ENCODE measurements at places on chromosomes 1 and 21.

DNA sequence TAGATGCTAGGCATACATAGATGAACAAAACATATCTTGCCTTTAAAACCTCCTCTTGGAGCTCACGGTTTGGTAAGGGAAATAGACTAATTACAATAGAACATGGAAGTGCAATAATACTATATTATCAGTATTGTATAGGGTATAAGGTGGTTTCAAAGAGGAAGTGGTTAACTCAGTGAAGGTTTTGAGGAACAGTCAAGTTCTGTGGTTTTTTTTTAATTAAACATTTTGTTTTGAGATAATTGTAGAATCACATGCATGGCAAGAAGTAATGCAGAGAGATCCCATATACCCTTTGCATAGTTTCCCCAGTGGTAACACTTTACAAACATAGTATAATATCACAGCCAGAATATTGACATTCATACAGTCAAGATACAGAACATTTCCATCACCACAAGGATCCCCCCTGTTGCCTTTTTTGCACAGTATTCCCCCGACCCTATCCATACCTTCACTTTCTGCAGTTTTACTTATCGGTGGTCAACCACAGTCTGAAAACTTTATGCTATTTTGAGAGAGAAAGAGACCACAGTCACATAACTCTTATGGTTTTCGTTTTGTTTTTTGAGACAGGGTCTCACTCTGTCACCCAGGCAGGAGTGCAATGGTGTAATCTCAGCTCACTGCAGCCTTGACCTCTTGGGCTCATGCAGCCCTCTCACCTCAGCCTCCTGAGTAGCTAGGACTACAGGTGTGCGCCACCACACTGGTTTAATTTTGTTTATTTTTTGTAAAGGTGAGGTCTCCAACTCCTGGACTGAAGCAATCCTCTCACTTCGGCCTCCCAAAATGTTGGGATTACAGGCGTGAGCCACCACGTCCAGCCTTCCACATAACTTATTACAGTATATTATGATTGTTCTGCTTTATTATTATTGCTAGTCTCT, 60.5 kb upstream of the KIAA1614 start:
- no peak for DNase-seq

GRCh38 chr1:30770150-30770549, 12.6 kb upstream of the LAPTM5 start:
- no peak for DNase-seq

- no peak for DNase-seq
Measured at GRCh38 chr1:89762386-89762778, 58.5 kb upstream of the LRRC8D start.

GRCh38 chr1:157252473-157252872, 114.3 kb upstream of the ETV3 start:
- DNase-seq: no peak

- DNase-seq: no peak
Measured at GRCh38 chr1:14968251-14968851, 185.2 kb upstream of the TMEM51 start.

GRCh38 chr1:32111789-32112188, 3.9 kb downstream of the KPNA6 start:
- DNase-seq: no peak

GRCh38 chr1:200925831-200926230, 31.1 kb downstream of the INAVA start:
- DNase-seq: no peak

DNA sequence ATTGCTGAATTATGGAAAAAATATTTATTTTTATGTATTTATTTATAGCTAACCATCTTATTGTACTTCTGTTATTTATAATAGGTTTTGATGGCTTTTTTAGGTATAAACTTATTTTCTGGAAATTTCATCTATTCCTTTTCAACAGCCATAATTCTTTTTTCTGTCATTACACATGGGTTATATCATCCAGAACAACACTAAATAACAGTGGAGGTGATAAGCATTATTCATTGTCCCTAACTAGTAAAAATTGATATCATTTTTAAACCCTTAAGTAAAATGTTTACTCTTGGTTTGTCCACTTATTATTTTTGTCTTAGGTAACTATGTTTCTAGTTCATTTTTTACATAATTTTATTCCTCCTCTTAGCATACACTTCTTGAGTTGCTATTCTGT, 309.1 kb downstream of the USH2A start:
- DNase-seq: no peak

DNA sequence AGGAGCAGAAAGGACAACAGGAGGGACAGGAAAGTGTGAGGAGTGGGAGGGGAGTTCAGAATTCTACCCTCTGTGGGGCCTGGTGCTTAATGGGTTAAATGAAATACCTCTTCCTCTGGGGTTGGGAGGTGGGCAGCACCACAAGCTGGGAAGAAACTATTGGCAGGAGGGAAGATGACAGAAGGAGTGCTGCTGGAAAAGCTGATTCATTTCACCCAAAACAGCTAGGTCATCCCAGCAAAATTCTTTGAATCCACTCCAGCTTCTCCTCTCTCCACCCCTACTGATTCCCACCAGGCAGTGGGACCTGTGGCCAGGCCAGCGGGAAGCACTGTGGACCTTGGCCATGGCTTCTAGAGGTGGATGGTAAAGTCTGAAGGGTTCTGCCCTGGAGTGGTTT, 12.8 kb downstream of the BCAN start:
- no peak for DNase-seq

DNA sequence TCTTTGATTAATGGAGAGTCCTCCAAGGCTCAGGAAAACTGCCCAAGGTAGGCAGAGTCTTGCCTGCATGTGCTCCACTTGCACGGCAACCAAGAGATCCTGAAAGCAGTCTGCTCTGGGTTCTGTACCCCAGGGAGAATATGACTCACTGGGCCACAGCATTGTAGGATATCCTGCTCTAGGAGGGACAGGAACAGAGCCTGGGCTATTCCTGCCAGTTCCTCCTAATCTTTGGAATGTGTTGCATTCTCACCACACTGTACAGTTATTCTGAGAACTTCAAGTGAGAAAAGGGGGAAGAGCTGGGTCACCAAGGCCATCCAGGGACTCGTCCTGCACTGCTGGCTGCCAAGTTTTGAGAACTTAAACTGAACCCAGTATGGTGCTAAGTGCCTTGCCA, 278.5 kb downstream of the MATN1 start:
- DNase-seq: no peak

DNA sequence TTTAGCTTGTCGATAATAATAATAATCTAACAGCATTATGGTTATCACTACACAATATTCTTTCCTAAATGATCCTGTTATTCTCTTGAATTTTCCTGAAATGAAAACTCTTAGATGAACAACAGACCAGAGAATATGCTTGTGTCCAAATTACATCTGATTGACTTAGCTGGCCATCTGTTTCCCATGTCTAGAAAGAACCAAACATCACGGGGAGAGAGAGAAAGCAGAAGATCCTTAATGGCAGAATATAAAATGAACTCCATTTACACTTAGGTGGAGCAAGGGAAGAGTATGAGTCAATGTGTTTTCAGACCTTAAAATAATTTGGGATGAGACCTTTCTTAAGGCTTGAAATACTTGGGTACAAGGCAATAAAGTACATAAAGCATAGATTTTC, 162.2 kb downstream of the DSCAM start:
- no peak for DNase-seq

DNA sequence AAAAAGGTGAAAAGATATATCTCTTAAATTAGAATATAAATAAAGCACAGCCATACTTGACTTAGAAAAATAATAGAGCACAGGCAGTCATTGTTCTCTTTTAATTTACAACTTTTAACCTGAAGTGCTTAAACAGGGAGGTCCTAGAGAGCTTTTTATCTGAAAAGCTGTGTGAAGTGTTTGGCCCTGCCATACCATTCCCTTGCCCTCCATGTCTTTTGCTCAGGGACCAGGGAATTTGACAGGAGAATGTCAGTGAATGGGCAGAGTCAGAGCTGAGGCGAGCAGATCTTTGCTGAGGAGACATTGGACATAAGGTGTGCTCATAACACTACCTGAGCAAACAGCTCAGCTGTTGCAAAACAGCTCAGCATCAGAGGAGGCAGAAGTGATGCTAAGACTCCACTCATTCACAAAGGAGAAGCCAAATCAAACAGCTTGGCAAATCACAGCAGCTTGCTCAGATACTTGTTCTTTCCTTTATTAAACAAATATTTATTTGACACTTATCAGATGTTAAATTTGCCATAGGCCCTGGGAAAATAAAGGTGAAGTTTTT, 14.9 kb upstream of the MGST3 start:
- DNase-seq: no peak

DNA sequence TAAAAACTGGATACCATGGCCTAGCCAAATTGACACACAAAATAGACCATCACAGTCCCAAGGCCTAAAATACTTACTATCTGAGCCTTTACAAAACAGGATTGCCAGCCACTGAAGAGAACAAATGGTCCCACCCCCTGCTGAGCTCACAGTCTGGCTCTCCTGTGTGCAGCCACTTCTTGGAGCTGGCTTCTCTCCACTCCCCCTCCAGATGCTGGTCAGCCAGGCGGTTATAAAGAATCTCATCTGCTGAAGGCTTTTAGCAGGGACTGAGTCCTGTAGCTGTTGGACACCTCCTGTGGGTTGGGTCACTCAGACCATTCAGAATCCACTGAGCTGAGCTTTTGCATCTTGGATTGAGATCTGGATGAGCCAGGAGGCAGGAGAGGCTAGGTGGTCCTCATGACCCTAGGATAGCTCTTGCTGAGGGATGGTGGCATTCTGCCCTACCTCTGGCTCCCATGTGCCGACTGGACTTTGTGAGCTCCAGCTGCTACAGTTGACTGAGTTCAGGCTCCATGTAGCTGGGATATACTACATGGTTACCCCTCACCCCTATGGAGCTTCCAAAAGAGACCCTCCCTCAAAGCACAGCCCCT, 16.1 kb downstream of the OXCT2 start:
- no peak for DNase-seq

DNA sequence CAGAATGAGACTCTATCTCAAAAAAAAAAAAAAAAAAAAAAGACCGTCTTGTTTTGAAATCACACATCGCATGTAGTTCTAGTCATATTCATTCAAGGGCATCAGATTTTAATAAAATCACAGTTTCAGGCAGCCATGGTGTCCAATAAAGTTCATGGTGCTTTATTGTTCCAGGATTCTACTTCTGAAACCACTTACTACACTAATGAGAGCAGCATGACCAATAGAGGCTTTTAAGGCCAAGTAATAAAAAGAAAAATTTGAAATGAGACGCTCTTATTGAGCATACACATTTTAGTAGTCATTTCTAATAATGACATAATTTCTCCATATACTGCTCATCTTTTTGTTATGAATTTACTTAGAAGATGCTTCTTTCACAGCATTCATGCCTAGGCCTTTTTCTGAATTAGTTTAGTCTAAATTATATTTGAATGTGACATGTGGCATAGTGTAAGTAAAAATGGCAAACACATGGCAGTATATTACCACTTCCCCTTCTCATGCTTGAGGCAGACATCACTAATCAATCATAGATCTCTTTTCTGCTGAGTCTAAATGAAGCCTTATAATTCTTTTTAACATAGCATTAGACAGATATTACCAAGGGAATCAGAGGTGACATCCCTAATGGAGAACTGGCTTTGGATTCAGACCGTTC, 18.5 kb downstream of the NTMT2 start:
- no peak for DNase-seq

DNA sequence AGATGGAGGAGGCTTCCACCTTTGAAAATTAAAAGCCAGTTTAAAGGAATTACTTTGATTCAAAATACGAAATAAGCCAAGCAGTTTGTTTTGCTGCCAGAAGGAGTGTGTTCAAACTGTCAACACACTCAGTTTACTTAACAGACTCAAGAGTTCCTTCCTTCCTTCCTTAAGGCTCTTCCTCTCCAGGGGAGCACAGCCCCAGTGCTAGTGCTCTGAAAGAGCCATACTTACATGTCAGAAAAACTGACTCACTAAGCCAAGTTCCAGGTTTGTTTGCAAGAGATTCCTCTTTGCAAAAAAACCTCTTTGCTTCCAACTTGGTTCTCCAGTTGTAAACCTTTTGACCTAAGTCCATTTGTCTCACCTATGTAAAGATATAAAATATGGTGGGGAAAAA, 14.3 kb downstream of the SETD4 start:
- DNase-seq: no peak

GRCh38 chr1:118012515-118013124, 83.1 kb downstream of the WDR3 start:
- no peak for DNase-seq

- DNase-seq: no peak
Measured at GRCh38 chr1:63277195-63278192, 44.9 kb upstream of the FOXD3 start.

- DNase-seq: no peak
Measured at GRCh38 chr1:111887385-111887784, 102.1 kb downstream of the KCND3 start.

DNA sequence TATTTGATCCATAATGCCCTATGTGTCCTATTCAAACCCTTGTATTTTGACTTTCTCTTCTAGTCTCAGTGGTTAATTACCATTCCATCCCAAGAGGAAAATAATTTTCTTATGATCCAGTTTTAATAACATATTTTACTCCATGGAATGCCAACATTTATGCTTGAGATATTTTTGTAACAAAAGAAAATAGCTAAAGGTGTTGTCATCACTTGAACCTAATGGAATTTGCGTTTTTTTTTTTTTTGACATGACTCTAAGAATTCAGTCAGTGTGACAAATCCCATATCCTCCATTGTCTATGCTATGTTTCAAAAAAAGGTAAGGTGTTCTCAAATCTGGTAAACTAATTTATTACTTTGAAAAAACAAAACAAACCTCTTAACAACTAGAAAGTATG, 324.1 kb upstream of the ADAMTS5 start:
- no peak for DNase-seq

DNA sequence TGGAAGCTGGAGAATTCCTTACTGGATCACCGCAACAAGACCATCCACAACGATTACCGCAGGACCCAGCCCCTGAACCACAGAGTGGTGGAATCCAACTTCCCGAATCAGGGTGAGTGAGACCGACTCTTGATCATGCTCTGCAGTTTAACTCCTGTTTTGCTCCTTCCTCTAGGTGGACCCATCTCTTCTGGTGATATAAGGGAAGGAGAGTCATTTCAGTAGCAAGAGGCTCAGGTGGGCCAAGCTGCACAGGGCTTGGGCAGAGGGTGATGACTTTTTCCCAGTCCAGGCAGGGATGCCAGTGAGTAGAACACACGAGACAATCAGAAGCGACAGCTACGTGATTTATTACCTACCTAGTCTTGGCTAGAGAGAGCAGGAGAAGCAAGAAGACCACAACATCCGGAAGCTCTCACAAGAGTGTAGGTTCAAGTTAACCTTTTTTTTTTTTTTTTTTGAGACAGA, 25.2 kb downstream of the CA6 start:
- no peak for DNase-seq

DNA sequence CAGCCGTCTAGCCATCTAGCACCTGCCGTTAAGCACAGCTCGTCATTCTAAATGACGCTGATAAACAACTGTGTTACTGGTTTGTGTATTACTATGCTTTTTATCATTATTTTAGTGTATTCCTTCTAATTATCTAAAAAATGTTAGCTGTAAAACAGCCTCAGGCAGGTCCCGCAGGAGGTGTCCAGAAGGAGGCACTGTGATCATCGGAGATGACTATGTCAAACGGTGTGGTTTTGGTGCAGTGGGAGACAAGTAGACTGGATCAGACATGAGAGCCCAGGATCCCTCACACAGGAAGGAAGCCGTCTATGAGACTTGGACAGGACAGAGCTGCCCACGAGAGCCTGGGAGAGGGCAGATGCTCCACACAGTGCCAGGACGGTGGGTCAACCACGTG, 55.3 kb upstream of the COL6A1 start:
- DNase-seq: no peak

GRCh38 chr1:230270185-230270558, 156.0 kb downstream of the PGBD5 start:
- no peak for DNase-seq

- DNase-seq: no peak
Measured at GRCh38 chr21:26637201-26637745, 64.2 kb upstream of the CYYR1 start.

Data from stimulated activated CD8-positive, alpha-beta memory T cell treated with anti-CD3 and anti-CD28 coated beads, Interleukin-4, amount 100 ng/mL, for 1 hour (primary cell).